ENCODE measurements at places on chromosomes 3 and 15. TPM values are rescaled to one million over a fixed set of nuclear protein-coding genes. Genes with fewer than 3 reads are reported as not detected.

Gene DPPA2
- not detected for total RNA-seq

Gene CPA3
- total RNA-seq = 0.08 TPM

Gene ZBED2
- not detected for total RNA-seq

Gene SHC4
- 2.9 TPM for total RNA-seq

Gene CD80
- total RNA-seq = not detected

Gene CRABP1
- not detected for total RNA-seq

Gene GALNT15
- total RNA-seq = 1.3 TPM

Gene PATL2
- total RNA-seq = 0.19 TPM

- H3K4me3 ChIP-seq = no peak overlapping the region
- no peaks in the 10 kb centered on the region for H3K4me1 ChIP-seq
- no peaks in the 10 kb centered on the region for H3K27me3 ChIP-seq
- no peak overlapping the region for H3K27ac ChIP-seq
- H3K36me3 ChIP-seq = no peaks in the 10 kb centered on the region
Observed at GRCh38 chr15:97009031-97009431, 678.5 kb downstream of the NR2F2 start.

DNA sequence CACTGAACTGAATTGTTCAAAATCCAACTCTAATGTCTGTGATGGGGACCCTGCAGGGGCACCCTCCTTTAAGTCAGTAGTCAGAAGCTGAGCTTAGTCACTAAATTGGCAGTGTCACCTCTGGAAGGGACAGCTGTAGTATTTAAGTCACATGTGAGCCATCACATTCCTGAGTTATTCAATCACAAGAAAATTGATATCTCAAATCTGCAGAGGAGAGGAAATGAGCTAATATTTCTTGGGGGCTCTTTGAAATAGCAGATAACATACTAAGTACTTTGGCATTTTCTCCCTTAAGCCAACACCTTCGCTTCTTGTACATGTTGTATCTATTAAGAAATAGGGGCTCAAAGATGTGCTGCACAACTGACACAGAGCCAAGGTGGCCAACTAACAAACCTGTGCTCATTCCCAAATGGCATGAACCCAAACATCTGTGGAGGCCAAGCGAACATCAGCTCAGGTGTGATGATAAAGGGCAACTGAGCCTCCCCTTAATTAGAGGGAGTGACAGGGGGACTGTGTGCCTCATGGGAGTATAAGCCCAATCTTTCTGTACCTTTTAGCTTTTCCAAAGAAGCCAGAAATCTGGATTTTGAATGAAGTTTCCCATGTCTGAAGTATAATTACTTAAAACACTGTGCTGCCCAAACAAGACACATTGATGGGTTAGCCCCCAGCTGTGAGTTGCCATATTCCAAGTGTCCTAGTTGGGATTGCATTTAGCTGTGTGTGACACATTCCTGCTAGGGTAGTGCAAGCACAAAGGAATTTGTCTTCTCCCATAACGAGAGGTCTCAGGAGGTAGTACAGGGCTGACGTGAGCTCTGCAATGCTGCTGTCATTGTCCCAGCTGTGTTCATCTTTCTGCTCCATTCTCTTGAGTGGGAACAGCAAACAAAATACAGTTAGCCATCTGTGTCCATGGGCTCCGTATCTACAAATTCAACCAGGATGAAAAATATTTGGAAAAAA lies 63.3 kb downstream of the ABHD5 start:
- no peaks in the 10 kb centered on the region for H3K27me3 ChIP-seq
- no peak overlapping the region for H3K4me3 ChIP-seq
- H3K36me3 ChIP-seq = no peaks in the 10 kb centered on the region

DNA sequence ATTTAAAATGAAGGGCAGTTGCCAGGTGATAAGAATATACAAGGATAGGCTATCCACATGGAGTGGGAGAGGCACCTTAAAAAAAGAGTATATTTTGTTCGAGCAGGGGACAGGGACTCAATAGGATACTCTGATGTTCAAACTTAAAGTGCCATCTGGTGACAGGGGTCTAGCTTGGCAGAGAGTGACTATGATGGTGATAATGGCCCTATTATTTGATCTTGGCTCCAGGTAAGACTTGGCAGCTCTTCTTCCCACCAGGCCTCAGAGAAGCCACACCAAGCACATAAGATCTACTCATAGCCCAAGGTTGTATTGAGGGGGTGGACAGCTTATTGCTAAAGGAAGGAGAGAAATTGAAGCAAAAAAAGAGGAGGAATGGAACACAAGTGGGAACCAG lies 109.0 kb upstream of the MANF start:
- no peak overlapping the region for H3K27ac ChIP-seq
- H3K36me3 ChIP-seq = no peaks in the 10 kb centered on the region
- no peak overlapping the region for H3K4me3 ChIP-seq
- DNase-seq = no peak

DNA sequence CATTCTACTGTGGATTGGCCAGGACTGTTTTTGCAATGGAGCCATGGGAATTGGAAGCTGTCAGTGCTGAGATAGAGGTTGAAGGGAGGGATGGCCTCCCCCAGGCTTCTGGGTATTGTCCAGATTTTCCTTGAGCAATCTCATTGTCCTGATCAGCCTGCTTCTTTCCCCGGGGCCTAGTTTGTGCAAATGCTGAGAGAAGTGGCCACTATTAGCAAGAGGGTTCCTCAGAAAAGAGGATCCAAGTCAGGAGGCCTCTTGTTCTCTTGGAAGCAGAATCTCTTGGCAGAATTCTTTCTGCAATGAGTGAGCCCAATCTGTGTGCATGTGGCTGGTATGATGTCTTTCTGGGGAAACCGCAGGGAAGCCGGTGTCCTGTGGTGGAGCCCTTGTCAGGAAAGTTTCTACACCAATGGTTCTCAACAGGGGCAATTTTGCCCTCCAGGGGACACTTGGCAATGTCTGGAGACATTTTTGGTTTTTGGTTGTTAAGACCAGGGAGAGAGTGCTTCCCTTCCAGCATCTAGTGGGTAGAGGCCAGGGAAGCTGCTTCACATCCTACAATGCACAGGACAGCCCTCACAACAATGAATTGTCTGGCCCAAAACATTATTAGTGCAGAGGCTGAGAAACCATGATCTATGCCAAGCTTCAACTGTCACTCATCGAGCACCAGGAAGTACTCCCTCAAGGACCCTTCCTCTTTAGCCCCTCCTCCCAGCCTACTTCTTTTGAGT lies 2.0 kb downstream of the LIPC start:
- no peak overlapping the region for H3K4me3 ChIP-seq
- no peaks in the 10 kb centered on the region for H3K27me3 ChIP-seq
- H3K27ac ChIP-seq = no peak overlapping the region
- no peak for DNase-seq
- peaks cover under 1% of the 10 kb centered on the region for H3K4me1 ChIP-seq

DNA sequence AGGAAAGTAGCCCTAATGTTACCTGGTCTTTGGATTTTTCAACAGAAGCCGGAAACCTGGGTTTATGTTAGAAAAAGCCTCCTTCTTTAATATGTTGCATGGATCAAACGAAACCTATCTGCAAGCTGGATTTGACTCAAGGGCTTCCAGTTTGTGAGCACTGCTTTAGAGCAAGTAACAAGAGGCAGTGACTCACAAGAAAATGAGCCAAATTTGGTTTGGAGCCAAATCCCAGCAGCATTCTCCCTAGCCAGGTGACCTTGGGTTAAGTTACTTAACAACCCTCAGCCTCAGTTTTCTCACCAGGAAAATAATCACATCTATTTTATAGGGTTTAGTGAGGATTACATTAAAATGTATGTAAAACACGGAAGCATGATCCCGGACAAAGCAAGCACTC lies 215.2 kb upstream of the PRICKLE2 start:
- no peak overlapping the region for H3K4me3 ChIP-seq
- H3K27ac ChIP-seq = no peak overlapping the region
- H3K27me3 ChIP-seq = no peaks in the 10 kb centered on the region
- DNase-seq = no peak
- H3K36me3 ChIP-seq = no peaks in the 10 kb centered on the region

- H3K4me3 ChIP-seq = no peak overlapping the region
- H3K27me3 ChIP-seq = no peaks in the 10 kb centered on the region
- no peak overlapping the region for H3K27ac ChIP-seq
- no peaks in the 10 kb centered on the region for H3K36me3 ChIP-seq
Observed at GRCh38 chr3:117545484-117545883, 835.9 kb downstream of the TUSC7 start.

DNA sequence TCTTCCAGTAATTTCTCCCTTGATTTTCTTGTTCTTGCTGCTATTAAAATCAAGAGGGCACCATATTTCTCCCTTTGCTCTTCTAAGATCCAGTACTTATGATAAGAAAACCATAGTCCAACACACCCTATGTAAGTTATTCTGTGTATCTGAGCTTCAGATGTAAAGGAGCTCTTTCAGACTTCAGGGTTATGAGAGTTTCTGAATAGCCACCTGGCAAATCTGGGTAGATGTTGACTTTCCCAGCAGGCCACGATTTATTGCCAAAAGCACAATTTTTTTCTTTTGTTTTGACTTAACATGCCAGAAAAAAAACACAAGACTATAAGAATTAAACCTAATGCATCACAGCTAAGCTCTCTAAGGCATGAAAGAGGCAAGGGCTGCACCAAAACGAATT lies 1045.0 kb downstream of the FHIT start:
- no peak overlapping the region for H3K4me3 ChIP-seq
- H3K36me3 ChIP-seq = no peaks in the 10 kb centered on the region
- no peaks in the 10 kb centered on the region for H3K27me3 ChIP-seq
- DNase-seq = no peak
- H3K4me1 ChIP-seq = no peaks in the 10 kb centered on the region

- no peaks in the 10 kb centered on the region for H3K27me3 ChIP-seq
- no peaks in the 10 kb centered on the region for H3K4me1 ChIP-seq
- no peak for DNase-seq
- no peak overlapping the region for H3K27ac ChIP-seq
Observed at GRCh38 chr3:105096071-105096470, 270.6 kb upstream of the ALCAM start.

DNA sequence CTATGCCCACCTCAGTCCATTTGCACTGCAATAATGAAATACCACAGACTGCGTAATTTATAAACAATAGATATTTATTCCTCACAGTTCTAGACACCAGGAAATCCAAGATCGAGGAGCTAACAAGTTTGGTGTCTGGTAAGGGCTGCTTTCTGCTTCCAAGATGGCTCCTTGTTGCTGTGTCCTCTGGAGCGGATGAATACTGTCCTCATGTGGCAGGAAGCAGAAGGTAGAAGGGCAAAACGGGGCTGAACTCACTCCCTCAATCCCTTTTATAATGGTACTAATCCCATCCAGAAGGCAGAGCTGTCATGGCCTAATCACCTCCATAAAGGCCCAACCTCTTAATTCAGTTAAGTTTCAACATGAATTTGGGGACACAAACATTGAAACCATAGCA lies 75.3 kb downstream of the P2RY1 start:
- no peak overlapping the region for H3K27ac ChIP-seq
- no peak for DNase-seq
- H3K4me1 ChIP-seq = no peaks in the 10 kb centered on the region
- H3K36me3 ChIP-seq = no peaks in the 10 kb centered on the region

DNA sequence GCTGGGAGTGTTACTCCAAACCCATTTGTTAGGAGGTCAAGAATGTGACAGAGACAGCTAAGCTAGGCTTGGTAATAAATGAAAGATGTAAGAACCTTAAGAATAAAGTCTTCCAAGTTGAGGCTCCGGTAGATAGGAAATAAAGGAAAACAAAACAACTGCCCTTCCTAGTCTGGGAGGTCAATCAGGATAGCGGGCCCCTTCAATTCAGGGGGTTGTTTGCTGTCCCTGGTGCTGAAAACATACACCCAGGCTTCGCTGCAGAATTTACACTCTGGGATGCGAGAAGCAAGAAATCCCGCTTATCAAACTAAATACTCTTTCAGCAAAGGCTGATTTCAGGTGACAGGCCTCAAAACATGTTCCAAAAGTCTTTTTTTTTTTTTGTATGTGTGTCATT lies 393.4 kb downstream of the NTRK3 start:
- H3K27me3 ChIP-seq = no peaks in the 10 kb centered on the region
- no peak overlapping the region for H3K4me3 ChIP-seq
- H3K36me3 ChIP-seq = no peaks in the 10 kb centered on the region
- H3K4me1 ChIP-seq = no peaks in the 10 kb centered on the region
- H3K27ac ChIP-seq = no peak overlapping the region

- DNase-seq = no peak
- no peak overlapping the region for H3K27ac ChIP-seq
- no peaks in the 10 kb centered on the region for H3K36me3 ChIP-seq
- H3K27me3 ChIP-seq = no peaks in the 10 kb centered on the region
- no peaks in the 10 kb centered on the region for H3K4me1 ChIP-seq
Observed at GRCh38 chr3:27352047-27352446, 17.1 kb downstream of the NEK10 start.

- no peak overlapping the region for H3K27ac ChIP-seq
- DNase-seq = no peak
- H3K27me3 ChIP-seq = peaks cover 28% of the 10 kb centered on the region
- H3K36me3 ChIP-seq = no peaks in the 10 kb centered on the region
- no peak overlapping the region for H3K4me3 ChIP-seq
- H3K4me1 ChIP-seq = peaks cover 6% of the 10 kb centered on the region
Observed at GRCh38 chr3:133673746-133674145, 12.0 kb upstream of the TOPBP1 start.

DNA sequence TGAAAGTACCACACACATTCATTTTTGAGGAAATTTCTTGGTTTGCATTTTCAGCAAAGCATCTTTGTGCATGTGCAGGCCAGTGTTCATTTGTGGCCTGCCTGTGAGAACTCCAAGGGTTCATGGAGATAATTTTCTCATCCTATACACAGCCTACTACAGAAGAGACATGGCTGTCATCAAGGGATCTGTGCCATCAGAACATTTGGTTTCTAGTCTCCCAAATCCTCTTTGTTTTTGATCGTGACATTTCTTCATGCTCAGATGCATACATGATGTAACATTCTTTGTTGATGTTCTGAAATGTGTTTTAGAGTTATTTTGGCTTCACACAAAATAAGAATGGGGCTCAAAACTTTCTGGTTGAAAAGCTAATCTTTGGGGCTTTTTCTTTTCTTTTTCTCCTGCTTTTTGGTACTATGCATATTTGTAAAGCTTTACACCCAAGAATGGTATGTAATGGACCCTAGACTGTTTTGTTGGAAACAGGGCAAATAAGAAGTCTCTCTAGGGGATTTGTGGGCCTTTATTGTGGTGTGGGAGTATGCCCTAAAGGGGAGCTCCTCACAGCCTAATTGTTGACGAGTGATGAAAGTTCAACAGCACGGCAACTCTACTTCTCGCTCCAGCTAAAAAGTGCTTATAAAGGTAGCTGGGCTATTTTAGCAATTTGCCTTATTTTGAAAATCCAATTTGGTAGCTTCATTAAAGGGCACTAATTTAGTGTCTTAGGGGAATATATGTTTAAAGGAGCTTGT lies 3.2 kb upstream of the ARPP21 start:
- H3K27ac ChIP-seq = no peak overlapping the region
- H3K4me1 ChIP-seq = no peaks in the 10 kb centered on the region
- no peak for DNase-seq
- no peak overlapping the region for H3K4me3 ChIP-seq

- DNase-seq = no peak
- H3K36me3 ChIP-seq = 0 out of 2 replicates have a peak, but pooled peaks cover 12% of the 10 kb centered on the region
- H3K27me3 ChIP-seq = no peaks in the 10 kb centered on the region
- no peak overlapping the region for H3K4me3 ChIP-seq
- H3K27ac ChIP-seq = no peak overlapping the region
- H3K4me1 ChIP-seq = no peaks in the 10 kb centered on the region
Observed at GRCh38 chr15:90599644-90600043, 69.9 kb downstream of the CRTC3 start.

- DNase-seq = no peak
- no peak overlapping the region for H3K27ac ChIP-seq
- no peaks in the 10 kb centered on the region for H3K27me3 ChIP-seq
- no peak overlapping the region for H3K4me3 ChIP-seq
- H3K36me3 ChIP-seq = peaks cover 67% of the 10 kb centered on the region
Observed at GRCh38 chr3:138092023-138092422, 23.4 kb downstream of the DZIP1L start.

Data from SJSA1 (cell line).